ENCODE measurements at places on chromosomes 2 and 18.

GRCh38 chr2:136104977-136105376 lies 13.0 kb downstream of the CXCR4 start:
- no peak for DNase-seq

DNA sequence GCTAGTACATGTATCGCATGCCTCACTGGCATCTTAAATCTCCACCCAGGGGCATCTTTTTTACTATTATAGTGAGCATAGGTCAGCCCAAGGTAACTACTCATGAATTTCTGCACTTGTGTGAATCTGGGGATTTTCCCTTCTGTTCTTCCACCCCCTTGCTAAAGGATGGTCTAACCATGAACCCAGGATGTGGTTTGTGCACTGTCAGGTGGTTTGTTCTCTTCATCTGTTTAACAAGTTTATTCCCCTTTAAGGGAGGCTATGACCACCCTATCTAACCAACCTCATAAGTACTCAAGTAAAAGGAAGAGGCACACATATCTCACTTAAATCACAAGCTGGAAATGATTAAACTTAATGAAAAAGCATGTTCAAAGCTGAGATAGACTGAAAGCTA lies 243.0 kb downstream of the RPRM start:
- DNase-seq = peak; percentile 20

DNA sequence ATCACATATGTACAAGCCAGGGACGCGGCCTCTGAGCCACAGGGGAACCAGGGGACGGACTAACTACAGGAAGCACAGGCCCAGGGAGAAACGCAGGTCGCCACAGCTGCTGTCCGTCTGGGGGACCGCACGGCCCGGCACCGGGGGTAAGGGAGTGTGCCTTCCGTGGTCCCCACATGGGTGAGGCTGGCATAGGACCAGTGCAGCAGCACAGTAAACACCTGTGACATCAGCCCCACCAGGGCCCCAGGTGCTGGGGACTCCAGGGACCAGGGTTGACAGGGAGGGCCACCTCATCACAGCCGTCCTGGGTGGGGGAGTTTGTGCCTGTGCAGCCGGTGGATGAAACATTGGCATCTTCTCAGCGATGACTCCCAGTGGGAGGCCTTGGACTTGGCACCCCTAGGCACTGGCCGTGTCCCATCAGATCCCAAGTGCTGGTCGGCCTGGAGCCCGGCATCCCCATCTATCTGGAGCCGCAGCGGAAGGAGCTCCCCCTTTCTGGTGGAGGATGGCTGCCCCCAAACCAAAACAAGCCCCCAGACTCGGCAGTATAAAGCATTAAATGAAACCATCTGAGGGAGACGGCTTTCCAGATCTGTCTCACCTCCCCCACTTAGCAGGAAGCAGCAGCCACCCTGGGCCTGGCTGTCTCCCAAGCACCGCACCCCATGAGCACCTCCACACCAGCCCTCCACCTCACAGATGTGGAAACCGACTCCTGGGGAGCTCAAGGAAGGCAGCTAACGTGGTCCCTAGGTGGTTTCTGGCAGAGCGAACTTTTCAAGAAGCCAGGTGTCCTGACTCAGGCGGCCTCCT lies 22.5 kb downstream of the AQP12A start:
- no peak for DNase-seq

DNA sequence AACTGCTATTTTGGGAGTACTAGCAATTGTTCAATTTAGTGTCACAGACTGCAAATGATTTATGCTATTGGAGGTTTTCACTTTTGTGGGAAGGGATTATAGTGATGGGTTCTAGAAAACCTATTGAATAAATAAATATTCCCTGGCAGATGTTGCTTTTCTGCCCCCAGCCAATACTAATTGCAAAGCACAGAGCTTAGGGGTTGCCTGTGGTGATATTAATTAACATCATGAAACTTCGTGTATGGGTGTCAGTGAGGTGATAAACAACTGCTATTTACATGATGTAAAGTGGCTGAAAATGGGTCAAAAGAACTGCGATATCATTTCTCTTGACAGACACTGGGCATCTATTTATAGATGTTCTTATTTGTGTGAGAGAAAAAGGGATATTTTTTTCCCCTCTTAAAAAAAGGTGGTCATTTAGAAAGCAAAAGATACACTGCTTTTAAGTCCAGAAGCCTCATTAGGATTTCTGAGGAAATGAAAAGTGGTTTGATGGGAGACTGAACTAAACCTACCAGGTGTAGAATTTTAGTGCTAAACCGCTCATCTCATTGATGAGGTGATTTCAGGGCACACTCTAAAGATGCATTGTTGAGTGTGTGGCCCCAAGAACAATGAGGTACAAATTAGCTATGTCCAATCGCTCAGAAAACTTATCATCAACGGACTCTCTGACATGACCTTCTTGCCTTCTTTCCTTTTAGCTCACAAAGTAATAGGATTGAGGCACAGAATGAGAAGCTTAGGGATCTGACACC lies 116.7 kb upstream of the CHST9 start:
- no peak for DNase-seq

GRCh38 chr2:70328921-70329561 lies 27.2 kb upstream of the FAM136A start:
- no peak for DNase-seq

DNA sequence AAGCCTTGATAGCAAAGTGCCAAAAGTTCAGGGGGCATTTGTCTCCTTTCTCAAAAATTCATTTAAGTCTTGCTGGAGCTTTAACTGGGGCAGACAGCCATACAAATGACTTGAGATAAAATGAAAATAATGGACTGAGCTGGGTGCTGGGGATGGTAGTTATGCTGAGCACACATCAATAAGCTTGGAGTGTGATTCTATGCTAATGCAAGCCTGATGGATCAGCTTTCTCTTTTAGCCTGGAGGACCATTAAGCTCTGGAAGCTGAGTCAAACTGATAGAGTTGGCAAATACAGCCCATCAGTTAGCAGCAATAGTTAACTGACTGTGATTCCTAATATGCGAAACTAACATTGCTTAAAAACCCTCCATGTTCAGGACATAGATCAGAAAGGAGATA lies 98.0 kb downstream of the CAMKMT start:
- DNase-seq = no peak

- peak; percentile 2 for DNase-seq
Observed at GRCh38 chr2:210475706-210476105, 853 bp downstream of the LANCL1 start.

- no peak for DNase-seq
Observed at GRCh38 chr2:123500988-123501387, 524.1 kb upstream of the CNTNAP5 start.

- DNase-seq = no peak
Observed at GRCh38 chr2:132936261-132936660, 266.3 kb upstream of the LYPD1 start.

- no peak for DNase-seq
Observed at GRCh38 chr2:60025496-60025895, 528.0 kb downstream of the BCL11A start.

DNA sequence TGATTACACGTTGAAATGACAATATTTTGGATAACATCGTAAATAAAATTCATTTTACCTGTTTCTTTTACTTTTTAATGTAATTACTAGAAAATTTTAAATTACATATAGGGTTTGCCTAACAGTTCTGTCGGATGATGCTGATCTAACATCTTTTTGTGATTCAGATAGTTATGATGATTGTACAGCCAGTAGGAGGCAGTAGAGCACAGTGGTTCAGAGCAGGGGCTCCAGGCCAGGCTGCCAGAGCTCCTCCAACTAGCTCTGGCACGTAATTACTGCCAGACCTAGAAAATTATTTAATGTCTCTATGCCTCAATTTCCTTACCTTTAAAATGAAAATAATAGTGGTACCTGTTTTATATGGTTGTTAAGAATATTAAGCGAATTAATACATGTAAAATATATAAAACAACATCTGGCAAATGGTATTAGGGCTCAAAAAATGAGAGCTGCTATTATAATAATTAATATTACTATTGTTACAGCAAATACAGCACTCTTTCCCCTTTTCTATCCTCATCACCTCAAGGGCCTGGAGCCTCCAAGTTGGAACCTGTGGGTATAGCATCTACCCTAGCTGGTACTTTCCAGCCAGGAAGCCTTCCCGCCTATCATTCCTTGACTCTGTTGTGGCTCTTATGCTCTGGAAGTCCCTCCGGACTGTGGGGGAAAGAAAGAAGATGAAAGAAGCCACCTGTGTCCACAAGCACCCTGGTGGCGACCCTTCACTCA lies 47.7 kb upstream of the PLA2R1 start:
- peak; percentile 44 for DNase-seq

GRCh38 chr18:39341129-39341528 lies 1775.5 kb upstream of the CELF4 start:
- DNase-seq = no peak

DNA sequence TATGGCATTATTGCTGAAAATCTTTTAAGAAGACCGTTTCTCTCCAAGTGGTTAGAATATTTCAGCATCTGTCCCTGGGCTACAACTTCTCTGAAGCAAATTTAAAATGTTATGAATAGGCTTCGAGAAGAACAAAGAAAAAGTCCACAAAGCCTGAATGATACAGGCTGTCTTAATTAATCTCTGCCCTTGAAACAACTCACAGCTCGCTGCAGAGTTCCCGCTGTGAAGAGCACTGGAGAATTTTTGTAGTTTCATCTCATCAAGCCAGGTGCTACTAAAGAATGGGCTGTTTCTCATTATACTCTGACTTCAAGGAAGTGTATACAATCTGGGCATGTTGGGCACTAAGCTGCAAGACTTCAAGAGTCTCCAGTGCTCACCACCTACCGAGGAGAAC lies 67.6 kb downstream of the LAMA1 start:
- no peak for DNase-seq

DNA sequence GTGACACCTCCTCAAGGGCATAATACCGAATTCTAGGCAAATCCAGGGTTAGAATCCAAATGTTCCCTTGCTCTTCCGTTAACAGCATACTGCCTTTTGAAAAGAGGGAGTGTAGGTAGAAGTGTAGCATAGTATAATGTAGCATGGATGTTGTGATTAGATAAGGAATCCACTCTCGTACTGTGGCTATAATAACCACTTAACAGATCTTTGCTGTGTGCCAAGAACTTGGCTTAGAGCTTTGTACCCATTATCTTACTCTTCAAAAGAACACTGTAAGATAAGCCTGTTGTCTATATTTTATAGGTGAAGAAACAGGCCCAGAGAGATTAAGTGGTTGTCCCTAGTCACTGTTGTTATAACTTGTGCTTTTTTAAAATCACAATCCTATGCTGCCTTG lies 24.2 kb downstream of the WDR75 start:
- DNase-seq = no peak
